CD4-positive, alpha-beta T cell treated with Interleukin-2 at 100 ng/mL for 4 hours (primary cell): ENCODE measurements at places on chromosomes 4 and X.

DNA sequence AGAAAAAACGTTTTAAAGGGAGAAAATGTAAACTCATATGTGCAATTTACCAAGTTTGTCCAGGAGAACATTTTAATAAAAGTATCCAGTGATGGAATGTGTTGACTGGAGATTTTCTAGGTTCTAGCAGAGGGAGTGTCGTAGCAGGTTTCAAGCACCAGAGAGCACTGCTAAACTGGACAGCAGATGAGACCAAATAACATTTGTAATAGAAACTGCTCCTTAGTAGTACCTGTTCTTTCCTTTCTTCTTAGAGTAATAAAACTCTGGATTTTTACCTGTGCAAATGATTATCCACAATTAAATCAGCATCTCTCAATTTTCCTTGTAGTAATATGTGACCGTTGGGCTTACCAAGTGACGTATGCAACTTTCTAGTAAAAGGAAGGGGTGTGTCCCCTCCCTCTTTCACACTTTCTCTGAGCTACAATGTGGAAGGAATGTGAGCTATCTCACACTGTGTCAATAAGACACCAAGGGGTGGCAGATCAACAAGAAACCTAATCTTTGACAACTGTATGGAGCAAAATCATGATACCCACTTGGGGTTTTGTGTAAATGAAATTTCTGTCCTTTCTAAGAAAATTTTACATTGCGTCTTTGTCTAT lies 9.5 kb downstream of the HPGDS start:
- no peak for DNase-seq

- no peak for DNase-seq
Observed at GRCh38 chr4:21954916-21955315, 6.3 kb upstream of the KCNIP4 start.

- DNase-seq, result peak; percentile 71
Observed at GRCh38 chr4:1187182-1187581, 14.8 kb upstream of the SPON2 start.

- DNase-seq, result no peak
Observed at GRCh38 chr4:16027626-16028025, 56.2 kb downstream of the PROM1 start.

GRCh38 chrX:20434986-20435385 lies 168.3 kb upstream of the RPS6KA3 start:
- no peak for DNase-seq

DNA sequence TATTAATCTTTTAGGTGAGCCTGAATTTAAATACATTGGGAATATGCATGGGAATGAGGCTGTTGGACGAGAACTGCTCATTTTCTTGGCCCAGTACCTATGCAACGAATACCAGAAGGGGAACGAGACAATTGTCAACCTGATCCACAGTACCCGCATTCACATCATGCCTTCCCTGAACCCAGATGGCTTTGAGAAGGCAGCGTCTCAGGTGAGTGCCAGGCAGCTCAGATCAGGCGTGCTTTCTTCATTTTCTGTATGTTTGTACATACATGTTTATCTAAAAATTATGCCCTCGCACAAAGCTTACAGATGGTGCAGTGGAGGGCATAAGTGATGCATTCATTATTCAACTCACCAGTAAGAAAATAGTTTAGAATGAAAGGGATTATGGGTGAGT lies 85.6 kb downstream of the CPE start:
- no peak for DNase-seq

DNA sequence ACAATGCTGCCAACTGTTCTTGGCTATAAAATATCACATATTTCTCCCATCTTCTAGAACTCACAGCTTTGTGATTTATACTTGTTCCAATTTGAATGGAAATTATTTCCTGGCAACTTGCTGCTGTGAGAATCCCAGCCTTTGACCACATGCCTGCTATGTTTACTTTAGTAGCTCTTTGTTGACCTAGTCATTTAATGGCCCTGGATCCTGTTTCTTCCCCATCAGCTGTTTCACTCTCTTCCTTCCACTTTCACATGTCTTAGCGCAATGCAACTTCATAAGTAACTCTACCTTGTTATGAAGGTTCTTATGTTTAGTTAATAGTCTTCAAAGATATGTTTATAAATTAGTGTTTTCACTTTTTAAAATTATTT lies 1973.6 kb upstream of the AGA start:
- no peak for DNase-seq

- DNase-seq, result no peak
Observed at GRCh38 chr4:8730159-8730558, 137.6 kb downstream of the CPZ start.

GRCh38 chr4:137300776-137301175 lies 231.5 kb downstream of the PCDH18 start:
- DNase-seq, result no peak

- DNase-seq, result no peak
Observed at GRCh38 chr4:171340258-171340657, 472.9 kb upstream of the GALNTL6 start.

DNA sequence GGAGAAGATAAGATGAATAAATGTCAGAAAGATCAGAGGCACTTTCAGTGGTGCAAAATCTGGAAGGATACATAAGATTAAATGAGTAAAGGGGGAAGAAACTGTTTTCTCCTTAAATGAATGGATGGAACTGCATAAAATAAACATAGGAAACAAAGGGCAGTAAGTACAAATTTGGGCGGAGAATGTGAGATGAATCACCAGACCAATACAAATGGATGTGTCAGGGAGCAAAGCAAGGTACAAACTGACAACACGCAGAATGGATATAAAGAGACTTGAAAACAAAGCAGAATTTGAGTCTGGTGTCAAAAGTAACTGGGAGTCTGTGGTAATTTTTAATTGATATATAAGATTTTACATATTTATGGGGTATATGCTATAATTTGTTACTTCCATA lies 175.3 kb upstream of the PCDH18 start:
- no peak for DNase-seq

DNA sequence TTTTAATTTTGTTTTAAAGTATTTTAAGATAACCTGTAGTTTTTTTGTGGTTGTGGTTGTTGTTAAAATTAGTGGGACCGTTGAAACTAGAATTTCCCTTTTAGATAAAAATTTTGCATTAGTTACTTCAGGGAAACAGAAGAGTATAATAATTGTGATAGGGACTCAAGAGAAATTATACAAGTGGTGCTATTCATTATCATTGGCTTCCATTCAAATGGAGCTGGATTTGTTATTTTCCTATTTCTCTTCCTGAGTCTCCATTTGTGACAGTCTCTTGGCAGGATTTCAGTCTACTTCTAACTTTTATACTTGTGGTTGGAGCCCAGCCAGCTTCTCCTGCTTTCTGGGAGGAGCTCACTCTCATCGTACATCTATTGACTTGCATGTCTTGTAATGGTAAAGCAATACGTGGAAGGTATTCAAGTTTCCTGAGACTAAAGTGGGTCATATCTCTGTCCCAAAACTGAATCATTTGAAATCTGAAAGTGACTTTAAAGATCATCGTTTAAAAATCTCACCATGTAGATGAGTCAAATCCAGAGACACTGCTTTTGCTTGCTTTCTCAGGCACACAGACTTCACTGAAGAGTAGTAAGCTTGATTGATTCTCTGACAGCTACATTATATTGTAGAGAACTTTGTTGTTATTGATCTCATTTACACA lies 155.8 kb downstream of the RPA4 start:
- no peak for DNase-seq

DNA sequence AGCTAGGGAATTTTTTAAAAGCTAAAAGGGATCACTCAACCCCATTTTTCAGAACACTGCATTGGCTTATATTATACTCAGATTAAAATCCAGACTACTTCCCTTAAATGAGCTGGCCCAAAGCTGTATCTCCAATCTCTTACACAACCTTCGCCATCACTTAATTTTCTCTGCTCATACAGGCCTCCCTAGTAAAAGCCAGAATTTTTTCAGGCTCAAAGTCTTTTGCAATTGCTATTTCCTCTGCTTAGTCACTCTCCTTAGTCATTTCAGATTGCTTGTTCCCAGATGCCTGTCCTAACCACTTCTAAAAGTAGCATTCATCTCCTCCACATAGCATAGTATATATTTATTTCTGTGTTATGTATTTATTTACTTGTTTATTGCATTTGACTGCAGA lies 1587.9 kb upstream of the ADGRL3 start:
- DNase-seq, result no peak

GRCh38 chrX:132563976-132564375 lies 75.1 kb upstream of the MBNL3 start:
- DNase-seq, result no peak
